Epithelial cell of proximal tubule (primary cell): ENCODE measurements at places on chromosomes 6 and 20. TPM values are rescaled to one million over a fixed set of nuclear protein-coding genes. Genes with fewer than 3 reads are reported as not detected.

Gene AIF1
- total RNA-seq: not detected in 2 replicates

Gene ACTL10
- total RNA-seq: 2.2 TPM in 2 replicates

DNA sequence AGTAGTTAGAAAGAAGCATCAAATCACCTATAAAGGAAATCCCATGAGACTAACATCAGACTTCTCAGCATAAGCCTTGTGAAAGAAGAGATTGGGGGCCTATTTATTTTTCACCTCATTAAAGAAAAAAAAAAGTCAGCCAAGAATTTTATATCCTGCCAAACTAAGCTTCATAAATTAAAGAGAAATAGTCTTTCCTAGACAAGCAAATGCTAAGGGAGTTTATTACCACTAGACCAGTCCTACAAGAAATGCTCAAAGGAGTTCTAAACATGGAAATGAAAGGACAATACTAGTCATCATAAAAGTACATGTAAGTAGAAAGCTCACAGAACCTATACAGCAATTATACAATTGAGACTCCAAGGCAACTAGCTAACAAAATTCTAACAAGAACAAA, 96.5 kb upstream of the OLIG3 start:
- DNase-seq: no peak

- DNase-seq: no peak
Observed at GRCh38 chr6:93294879-93295278, 124.5 kb downstream of the EPHA7 start.

DNA sequence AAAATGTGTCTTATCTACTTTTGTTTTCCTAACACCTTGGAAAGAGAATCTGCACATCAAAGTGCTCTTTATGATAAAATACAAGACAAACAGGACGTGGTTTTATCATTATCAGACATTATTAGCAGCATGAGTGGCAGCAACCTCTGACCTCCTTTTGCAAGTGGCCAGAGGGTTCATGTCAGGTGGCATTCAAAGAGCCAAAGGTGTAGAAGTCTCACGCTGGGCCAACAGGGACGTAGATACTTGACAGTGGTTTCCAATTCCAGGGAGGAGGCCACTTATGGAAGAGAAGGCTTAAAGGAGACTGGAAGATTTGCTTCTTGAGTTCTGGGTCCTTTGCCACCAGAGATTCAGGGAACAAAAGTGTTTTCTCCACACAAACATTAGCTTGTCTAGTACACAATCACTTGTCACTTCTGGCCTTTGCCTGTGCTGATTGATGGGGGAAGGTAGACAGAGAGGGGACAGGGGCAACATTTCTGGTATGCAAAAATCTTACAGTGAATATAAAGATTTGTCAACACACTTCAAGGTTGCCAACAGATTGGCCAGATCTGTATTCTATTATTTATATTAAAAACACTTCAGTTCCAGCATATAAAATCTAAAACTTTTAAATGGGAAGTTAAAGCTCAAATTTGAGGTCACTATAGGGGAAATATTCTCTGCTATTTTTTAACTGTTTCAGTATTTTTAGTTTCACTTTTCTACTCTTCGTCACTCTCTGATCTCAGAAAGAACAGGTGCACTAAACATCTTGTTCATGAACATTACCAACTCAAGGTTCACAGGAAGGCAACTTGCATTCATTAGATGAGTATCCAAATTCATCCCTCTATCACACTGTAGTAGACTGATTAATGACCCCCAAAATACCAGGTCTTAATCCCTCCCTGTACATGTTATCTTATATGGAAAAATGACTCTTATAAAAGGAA, 52.1 kb upstream of the FBXO30 start:
- DNase-seq: no peak
